Stimulated activated CD4-positive, alpha-beta T cell treated with anti-CD3 and anti-CD28 coated beads, Interleukin-4, amount 100 ng/mL, for 4 hours (primary cell): ENCODE measurements at places on chromosomes 3 and 15.

- DNase-seq: no peak
Measured at GRCh38 chr15:79440355-79440908, 8.3 kb downstream of the MINAR1 start.

- peak; percentile 35 for DNase-seq
Measured at GRCh38 chr3:66490214-66490613, 10.6 kb downstream of the LRIG1 start.

- peak; percentile 29 for DNase-seq
Measured at GRCh38 chr15:60573936-60574335, 95.0 kb upstream of the ICE2 start.

GRCh38 chr3:99645277-99646106 is 7.1 kb downstream of the COL8A1 start:
- no peak for DNase-seq

- DNase-seq: no peak
Measured at GRCh38 chr3:56921573-56922453, 120.1 kb upstream of the ARHGEF3 start.

- DNase-seq: no peak
Measured at GRCh38 chr3:100086401-100086800, 27.9 kb downstream of the FILIP1L start.

- DNase-seq: no peak
Measured at GRCh38 chr3:13394363-13394762, 25.8 kb downstream of the NUP210 start.

- no peak for DNase-seq
Measured at GRCh38 chr3:189982321-189982945, 138.3 kb downstream of the P3H2 start.

GRCh38 chr3:169509359-169509758 is 154.2 kb downstream of the MECOM start:
- no peak for DNase-seq

- no peak for DNase-seq
Measured at GRCh38 chr15:96345560-96346399, 15.3 kb downstream of the NR2F2 start.

DNA sequence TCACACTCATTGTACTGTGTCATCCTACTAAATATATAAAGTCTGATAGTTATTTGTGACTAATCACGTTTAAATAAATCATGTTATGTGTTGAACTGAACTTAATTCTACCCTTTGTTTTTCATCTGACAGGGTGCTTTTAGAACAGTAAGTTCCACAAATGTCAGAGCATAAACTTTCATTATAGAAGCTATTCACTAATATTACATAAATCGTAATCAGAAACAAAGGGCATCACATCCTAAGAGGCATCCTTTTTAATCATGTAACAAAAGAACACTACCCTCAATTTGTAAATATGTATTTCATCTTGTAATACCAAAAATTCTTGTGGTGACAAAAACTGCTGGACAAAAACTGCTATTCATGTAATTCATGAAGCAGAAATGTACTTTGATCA is 50.8 kb downstream of the KCNH8 start:
- DNase-seq: no peak

- DNase-seq: no peak
Measured at GRCh38 chr3:195162033-195162669, 108.8 kb downstream of the XXYLT1 start.

GRCh38 chr3:131349946-131350347 is 31.6 kb upstream of the NUDT16 start:
- no peak for DNase-seq

GRCh38 chr15:99435113-99435695 is 130.6 kb upstream of the MEF2A start:
- no peak for DNase-seq

- DNase-seq: peak; percentile 5
Measured at GRCh38 chr3:58824285-58824684, 157.7 kb upstream of the FAM3D start.

DNA sequence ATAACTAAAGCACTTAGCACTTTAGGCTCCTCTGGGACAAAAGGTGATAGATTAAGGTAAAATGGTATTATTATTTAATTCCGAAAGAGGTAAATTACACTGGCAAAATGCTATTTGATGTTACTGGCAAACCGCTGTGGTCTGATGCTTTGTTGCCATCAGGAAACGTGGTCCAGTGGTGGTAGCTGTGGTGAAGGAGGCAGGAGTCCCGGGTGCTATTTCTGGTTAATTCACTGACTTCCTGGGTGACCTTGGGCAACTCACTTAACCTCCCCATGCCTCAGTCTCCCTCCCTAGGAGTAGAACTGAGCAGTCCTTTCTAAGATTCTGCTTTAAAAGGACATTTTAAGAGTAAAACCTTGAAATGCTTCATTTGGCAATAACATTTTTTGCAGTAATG is 233.4 kb downstream of the ZPLD1 start:
- no peak for DNase-seq

DNA sequence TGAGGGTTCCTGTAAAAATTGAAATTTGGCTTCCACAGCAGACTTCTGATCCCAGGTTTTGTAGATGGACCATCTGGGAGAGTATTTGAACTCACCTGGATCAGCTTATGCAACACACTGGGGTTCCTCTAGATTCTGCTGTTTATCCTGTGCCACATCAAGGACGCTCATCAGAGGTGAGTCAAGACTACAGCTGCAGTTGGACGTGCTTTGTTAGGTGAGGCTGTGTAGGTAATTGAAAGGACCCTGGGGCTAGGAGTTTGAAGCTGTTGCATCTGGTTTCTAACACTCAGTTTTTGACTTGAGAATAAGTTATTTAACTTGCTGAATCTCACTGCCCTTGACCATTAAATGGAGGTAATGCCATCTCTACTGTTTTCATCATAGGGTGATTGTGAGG is 394.2 kb downstream of the EDEM1 start:
- DNase-seq: no peak

GRCh38 chr3:157067114-157067513 is 92.8 kb downstream of the CCNL1 start:
- DNase-seq: no peak

- DNase-seq: no peak
Measured at GRCh38 chr15:80550219-80550907, 144.7 kb upstream of the ABHD17C start.

- DNase-seq: peak; percentile 3
Measured at GRCh38 chr3:179181993-179182551, 33.9 kb downstream of the PIK3CA start.

DNA sequence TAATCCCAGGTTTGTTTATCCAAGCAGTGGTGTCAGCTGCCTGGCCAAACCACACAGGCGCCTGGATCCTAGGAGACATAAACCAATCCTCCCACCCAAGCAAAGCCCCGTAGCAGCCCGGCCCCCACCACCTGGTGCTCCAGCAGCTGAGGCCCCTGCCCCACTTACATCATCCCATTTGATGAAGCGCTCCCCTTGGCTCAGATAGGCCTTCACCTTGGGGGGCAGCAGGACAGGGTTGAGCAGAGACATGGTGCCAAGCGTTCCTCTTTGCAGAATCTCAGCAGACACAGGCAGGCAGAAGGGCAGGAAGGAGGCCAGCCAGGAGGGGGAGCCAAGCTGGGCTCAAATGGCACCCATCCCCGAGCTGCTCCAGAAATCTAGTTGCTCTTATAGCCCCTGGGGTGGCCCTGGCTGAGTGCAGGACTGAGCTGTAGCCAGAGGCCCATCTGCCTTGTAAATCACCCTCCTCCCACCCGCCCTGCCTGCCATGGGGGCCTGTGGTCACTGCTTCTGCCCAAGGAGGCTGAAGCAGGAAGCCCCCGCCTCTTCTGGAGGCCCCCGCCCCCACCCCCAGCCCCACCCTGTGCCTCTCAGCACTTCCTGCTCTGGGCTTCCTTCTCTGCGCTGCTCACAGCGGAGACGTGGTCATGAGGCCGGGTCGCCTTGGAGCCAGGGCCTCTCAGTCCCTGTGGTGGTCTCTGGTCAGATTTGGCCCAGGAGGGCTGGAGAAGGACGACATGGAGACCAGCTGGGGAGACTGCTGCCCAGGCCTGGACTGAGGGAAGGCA is at the start of gene PLCB2:
PLCB2 (minus strand) TSS at position 515 of the 791 bp plus-strand sequence; CDS start at position 252, 263 bp downstream.
- peak; percentile 57 for DNase-seq

DNA sequence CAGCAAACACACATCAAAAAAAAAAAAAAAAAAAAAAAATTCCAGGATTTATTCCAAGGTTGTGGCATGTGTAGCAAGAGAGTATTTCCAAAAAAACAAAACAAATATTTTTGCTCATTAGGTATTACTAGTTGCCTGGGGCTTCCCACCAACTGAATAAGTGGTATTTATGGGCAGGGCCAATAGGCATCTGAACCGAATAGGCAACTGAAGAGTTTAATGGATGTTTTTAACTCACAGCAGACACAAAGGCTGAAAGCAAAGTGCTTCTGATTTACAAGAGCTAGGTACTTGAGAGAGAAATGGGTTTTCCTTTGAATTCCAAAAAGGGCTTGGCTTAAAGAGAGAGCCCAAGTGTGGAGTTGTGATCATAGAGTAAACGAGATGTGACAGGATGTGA is 21.4 kb downstream of the EIF4E3 start:
- DNase-seq: no peak

- DNase-seq: no peak
Measured at GRCh38 chr15:88453651-88454050, 13.5 kb downstream of the MRPL46 start.

GRCh38 chr3:134857776-134858362 is 62.8 kb downstream of the EPHB1 start:
- DNase-seq: no peak

DNA sequence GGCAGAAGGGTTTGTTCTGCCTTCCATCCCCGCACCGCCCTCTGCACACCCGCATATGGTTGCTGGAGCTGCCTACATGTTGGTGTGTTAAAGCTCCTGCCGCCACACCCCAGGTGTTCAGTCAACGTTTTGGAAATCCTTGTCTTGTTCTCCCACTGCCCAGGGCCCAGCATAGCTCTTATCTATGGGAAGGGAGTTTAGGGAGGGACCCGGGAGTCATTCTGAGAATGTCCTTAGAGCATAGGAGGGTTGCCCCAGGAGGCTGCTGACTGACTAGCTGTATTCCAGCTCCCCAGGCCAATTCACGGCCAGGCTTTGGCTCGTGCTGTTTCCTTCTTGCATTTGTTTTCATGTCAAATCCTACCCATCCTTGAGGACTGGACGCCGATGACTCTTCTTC is 46.8 kb downstream of the MAGEF1 start:
- DNase-seq: no peak

GRCh38 chr3:107206945-107207344 is 170.3 kb upstream of the CCDC54 start:
- DNase-seq: no peak

GRCh38 chr15:47095833-47096232 is 621.5 kb upstream of the SEMA6D start:
- no peak for DNase-seq

DNA sequence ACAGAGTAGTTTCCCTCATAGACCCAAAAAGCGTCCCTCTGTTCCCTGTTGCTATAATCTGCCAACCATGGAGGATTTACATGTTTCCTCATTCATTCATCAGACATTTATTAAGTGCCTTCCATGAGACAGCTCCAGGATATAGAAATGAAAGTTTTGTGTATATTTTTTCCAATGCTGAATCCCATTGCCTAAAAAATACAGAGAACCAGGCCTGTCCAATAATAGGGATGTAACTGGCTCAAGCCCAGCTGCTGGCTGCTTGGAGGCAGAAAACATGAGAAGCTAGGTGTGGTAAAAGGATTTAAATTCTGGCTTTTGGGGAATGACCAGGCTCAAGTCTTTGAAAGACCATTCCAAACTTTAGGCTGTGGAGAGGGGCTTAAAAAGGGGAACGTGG is 41.5 kb downstream of the RARB start:
- DNase-seq: no peak

- DNase-seq: peak; percentile 55
Measured at GRCh38 chr15:85380812-85381642, 624 bp downstream of the AKAP13 start.

DNA sequence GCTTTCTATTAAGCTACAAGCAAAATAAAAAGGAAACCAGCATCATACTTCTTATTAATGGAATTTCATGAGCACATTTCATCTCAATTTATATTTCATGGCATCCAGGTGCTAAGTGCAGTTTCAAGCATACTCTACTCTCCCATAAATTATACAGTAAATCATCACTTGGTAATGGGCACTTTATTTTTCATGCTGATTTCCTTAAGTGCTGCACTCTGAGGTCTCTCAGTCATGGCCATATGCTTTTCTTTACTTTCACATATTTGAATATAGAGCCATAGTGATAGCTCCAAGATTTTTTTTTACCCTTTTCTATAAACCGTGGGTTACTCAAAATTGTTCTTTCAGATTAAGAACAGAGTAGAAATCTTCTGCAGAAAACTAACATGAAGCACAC is 1505.7 kb upstream of the CADM2 start:
- DNase-seq: no peak

DNA sequence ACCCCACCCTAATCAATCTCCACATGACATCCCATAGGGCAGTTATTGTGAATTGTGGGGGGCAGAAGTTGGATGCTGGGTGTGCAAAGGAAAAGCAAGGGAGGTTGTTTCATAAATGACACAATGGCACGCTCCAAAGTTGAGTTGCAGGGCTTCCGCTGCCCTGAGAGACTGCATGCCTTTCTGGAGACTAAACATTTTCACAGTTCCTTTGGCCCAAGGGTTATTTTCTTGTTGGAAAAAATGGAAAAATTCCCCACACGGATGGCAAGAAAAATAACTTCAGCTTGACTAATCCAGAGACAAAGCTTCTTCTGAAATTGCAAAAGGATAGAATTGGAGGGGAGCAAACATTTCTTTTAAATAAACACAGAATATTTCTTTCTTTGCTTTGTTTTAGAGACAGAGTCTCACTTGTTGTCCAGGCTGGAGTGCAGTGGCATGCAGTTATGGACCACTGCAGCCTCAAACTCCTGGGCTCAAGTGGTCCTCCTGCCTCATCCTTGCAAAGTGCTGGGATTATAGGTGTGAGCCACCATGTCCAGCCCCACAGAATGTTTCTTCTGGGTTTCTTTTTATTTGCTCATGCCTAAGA is 19.1 kb upstream of the TPM1 start:
- no peak for DNase-seq

DNA sequence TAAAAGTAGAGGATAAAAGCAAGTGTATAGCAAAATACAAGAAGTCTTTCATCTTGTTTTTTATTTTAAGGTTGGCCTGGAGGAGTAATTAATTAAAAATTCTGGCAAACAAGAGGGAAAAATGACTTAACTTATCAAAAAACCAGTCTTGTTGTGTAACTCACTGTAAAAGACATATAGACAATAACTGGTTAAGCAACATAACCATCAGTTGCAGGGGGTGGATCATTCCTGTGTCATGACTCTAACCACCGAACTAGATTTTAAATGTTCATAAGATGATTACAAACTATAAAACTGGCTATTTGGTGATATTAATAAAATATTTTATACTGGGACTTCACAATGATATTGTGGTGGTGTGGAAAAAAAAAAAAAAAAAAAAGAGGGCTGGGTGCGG is 130.6 kb downstream of the STAG1 start:
- DNase-seq: no peak
